Ammon's horn (tissue), 1 donor: ENCODE measurements at places on chromosomes 4 and X.

DNA sequence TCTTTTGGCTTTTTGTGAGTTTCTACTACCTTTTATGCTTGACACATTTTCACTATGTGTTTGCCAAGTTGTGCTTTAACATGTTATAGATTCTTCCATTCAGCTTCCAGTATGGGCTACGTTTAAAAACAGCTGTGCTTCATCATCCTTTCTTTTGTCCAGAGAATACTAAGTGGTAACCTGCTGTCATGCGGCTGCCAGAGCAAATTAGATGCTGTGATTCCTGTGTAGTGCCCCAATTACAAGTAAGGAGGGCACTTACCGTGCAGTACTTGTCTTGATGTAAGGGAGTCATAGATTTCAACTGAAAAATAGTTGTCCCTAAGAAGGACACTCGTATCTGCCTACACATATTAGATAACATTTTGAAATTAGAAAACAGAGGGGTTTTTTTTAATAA lies 531.8 kb upstream of the GALNTL6 start:
- DNase-seq, result no peak

DNA sequence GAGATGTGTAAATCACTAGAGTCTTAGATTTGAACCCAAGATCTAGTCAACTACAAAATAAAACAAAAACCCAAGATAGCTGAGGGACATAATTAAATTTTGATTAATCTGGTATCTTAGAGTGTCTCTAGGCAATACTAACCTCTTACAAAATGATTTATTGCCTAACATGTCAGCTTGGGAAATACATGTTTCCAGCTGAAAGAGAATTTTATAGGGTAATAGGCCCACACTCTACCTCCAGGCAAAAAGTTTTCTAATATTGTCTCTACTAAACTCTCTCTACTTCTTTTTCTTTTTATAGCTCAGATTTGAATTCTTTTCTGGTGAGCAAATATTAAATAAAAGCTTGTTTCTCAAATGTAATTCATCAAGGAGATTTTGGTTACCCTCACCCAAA lies 263.2 kb downstream of the IL15 start:
- no peak for DNase-seq

DNA sequence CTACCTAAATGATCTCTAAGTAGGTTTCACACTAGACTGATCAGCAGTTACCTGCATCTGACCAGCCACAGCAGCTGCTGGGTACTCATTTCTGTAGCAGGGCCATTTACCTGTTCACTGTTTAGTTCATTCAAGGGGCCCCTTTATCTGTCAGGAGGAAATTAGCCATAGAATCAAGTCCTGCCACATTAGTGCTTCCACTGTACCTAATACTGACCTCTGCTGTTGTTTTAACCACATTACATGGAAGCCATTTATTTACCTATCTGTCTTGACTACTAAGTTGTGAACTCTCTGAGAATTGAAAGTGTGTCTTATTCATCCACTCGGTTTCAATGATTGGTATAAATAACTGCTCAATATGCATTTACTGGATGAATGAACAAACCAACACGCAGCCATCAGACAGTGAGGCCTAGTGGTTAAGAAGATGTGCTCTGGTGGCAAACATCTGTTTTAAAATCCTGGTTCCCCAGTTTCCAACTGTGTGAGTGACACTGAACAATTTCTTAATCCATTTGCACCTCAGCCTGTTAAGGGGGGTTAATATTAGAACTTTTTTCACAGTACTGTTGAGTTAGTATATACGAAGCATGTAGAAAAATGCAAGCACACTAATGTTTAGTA lies 30.0 kb upstream of the ANXA5 start:
- DNase-seq, result peak; percentile 55

GRCh38 chr4:40309250-40309774 lies 25.8 kb upstream of the CHRNA9 start:
- peak; percentile 90 for DNase-seq

GRCh38 chrX:134868771-134869495 lies 121.9 kb upstream of the SMIM10 start:
- peak; percentile 3 for DNase-seq

GRCh38 chrX:39019056-39019455 lies 217.8 kb downstream of the MID1IP1 start:
- no peak for DNase-seq

DNA sequence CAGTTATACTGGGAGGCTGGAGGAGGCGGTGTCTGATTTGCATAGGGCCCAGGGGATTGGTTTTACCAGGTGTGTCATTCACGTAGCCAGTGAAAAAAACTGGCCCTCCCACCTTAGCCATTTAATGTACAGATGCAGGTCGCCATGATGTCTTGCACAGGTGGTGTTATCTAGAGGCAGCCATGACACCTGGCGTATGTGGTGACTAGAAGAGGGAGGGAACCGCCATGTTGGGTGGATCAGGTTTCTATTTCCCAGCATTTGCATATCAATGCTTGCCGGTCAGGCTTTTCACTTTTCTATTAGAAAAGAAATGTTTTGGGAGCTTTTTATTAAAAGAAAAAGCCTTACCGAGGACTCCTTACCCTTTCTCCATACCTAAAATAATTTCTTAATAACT lies 523.4 kb downstream of the ADGRL3 start:
- no peak for DNase-seq

DNA sequence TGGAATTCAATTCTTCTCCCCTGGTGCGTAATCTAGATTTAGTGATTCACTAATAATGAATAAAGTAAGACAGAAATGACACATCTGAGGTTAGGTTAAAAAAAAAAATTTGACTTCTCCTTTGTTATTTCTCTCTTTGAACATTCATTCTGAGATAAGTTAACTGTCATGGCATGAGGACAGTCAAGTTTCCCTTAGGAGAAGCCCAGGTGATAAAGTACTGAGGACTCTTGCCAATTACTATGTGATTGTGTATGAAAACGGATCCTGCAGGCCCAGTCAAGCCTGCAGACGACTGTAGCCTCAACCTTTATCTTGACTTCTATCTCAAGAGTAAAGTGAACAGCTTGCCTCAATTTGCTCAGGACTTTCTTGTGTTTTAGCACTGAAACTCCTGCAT lies 293.2 kb downstream of the PRR32 start:
- no peak for DNase-seq

GRCh38 chr4:46817806-46818205 lies 91.2 kb downstream of the COX7B2 start:
- DNase-seq, result no peak

DNA sequence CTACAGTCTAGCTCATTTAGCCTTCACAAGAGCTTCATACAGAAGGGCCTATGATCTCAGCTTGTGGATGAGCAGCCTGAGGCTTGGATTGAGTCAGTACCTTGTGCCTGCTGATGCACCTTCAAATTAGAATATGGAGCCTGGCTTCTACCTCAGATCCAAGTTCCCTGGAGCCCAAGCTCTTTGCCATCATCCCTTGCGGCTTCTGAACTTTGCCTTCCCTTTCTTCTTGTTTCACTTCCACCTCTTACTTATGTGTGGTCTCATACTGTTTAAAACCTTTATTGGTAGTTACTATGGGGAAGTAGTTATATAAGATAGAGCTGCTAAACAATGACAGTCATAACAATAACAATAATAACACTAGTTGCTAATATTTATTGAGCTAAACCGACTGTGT lies 84.3 kb upstream of the AFF2 start:
- no peak for DNase-seq

DNA sequence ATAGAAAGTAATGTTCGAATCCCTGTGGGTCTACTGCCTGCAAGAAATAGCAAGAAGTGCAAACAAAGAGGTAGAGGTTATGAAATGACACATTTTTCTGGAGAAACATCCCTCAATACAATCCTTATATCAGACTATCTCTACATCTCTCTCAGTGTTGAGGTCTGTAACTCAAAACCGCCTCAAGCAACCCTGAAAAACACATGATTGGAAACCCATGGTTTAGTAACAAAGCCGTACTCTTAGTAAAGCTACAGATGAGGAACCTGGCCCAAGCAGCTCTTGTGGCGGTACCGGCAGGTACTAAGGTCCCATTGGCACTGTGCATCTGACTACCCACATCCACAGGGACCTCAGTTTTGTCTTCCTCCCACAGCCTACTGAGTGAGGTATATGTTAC lies 53.9 kb downstream of the IRF2 start:
- no peak for DNase-seq

GRCh38 chr4:77156912-77157858 lies at the start of gene CCNG2:
Gene CCNG2, plus strand, starts transcription at chr4:77157207. Its CDS starts 1,326 bp downstream, at chr4:77158533.
- DNase-seq, result no peak

- DNase-seq, result no peak
These were observed 592.9 kb downstream of the TRIML1 start for GRCh38 chr4:188732131-188732530.

DNA sequence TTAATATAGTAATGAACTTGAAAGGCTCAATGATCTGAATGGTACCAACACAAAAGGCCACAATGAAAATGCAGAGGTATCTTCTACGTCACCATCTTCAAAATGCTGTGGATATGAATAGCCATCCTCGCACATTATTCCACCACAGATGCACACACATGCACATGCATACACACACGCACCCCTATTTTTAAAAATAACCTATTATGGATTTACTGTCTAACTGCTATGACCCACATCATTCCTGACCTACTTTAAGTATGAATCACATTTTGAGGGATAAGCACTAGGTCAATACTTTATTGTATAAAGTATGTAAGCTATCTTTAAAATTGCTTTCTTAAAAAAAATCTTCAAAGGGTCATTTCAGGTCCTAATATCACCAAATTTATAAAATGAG lies 24.4 kb upstream of the CORIN start:
- DNase-seq, result no peak

- no peak for DNase-seq
These were observed 17.8 kb downstream of the IDS start for GRCh38 chrX:149487292-149487691.

DNA sequence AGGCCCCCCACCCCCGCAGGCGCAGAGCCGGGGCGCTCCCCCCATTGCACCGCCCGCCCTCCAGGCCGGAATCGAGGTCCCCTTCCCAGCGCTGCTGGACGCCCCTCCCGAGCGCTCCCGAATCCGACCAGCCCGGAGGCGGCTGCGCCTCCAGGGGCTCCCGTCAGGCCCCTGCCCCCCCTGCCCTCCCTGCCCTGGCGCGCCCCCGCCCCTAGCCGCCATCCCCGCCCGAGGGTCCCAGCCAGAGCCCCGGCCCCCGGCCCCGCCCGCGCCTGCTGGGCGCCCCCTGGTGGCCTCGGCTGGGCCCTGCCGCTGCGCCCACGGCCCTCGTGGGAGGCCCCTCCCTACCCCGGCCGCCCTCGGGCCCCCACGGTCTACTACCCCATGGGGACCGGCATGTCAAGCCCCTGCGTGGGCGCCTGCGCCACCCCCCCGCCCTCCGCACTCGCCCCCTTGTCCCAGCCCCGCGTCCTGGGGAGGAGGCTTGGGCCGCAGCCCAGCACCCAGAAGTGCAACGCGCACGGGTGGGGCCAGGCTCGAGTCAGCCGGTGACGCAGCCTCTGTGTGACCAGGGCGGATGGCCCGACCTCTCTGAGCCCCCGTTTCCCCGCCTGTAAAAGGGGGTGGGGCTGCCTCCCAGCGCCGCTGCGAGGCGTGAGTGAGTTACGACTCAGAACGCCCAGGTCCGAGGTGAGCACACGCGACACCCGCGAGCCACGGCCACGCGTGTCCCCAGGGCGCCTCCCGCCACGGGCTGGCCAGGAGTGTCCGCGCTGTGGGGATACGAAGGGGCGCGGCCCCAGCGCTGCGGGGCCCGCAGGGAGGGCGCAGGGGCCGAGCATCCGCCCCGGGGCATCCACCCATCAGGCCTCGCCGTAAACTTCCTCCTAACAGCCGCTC lies 104.9 kb downstream of the FAM53A start:
- peak; percentile 38 for DNase-seq

GRCh38 chr4:77451530-77451929 lies 154.1 kb upstream of the CXCL13 start:
- DNase-seq, result no peak

DNA sequence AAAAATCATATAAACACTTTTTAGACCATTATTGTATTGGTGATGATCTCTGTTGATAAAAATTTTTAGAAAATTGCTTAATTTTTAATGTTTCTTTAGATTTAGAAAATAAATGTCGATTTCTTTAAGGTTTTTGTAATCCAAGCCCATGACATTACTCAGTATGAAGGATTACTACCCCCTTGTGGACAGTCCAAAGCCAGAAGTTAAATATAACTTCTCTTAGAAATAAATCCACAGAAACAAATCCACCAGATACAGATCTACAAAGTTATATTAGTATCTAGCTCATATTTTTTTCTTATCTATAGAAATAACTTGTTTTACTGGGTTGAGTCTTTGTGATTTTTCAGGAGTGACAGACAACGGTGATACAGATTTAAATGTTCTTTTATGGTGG lies 18.9 kb downstream of the TIFA start:
- DNase-seq, result no peak

DNA sequence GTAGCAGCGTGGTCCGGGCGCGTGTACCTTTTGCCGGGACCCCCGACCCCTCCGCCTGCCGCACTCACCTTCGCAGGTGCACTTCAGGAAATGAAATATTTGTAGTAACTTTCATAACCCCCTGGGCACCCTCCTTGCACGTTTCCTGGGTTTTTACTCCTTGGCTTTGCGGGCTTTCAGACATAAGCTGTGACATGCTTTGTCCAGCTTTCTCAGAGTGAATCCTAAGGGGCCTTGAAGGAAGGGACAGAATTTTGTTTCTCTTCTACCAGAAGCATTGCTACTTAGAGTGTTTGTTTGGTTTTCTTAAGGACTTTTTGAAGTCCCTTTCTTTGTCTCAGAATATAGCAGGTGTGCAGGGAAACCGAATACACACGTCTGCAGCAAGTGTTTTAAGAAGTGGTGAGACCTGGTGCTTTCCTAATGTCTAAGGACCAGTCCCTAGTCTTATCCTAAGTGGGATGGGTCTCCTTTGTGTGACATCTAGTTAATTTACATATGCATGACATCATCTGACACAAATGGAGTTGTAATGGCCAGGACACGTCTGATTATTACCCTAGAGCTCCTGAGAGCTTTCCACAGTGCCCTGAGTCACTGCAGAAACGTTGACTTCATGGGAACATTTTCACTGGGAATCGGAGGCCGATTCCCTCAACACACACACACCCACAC lies 1.3 kb downstream of the FAM149A start:
- DNase-seq, result peak; percentile 45

DNA sequence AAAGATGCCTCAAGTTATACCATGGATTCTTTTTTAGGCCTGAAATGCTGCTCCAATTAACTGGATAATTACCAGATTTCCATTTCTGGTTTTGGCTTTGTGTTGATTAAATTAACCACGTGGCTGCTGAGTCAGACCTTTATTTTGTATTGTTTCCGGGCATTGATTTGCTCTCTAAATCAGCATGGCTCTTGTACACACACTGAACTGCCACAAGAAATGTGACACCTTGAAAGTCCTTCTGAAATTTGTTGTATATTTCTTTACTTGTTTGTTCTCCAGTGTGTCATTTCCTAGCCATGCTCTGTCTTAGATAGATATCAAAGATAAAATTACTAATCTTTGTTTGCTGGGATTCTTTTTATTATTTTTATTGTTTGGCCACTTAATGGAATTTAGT lies 11.7 kb downstream of the MTTP start:
- no peak for DNase-seq

DNA sequence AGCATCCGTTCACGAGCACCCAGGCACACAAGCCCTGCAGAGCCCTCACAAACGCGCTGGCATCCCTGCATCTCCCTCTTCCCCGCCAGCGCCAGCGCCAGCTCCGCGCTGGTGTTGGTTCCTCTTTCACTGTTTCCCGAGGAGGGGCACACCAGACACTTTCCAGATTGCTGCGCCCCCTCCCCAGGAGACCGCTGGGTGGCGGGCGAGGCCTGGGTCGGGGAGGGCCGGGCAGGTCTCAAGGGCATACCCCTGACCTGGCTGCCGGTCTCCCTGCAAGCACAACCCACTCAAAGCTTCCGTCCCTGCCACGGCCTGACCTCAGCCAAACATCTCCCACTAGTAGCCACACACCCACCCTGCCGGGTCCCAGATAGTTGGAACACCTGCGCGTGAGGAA lies 2.2 kb upstream of the NKX1-1 start:
- DNase-seq, result no peak
